Activated B cell treated with CpG ODN at 0.5 μM for 24 hours (primary cell): ENCODE measurements at places on chromosomes 1 and 21. TPM values are rescaled to one million over a fixed set of nuclear protein-coding genes. Genes with fewer than 3 reads are reported as not detected.

The TEX38 gene
- total RNA-seq = not detected in 2 replicates

The OR2AK2 gene
- total RNA-seq = not detected in 2 replicates

The CSF1 gene
- 1.9 and 2.0 TPM in 2 replicates for total RNA-seq

The FAM72D gene
- 0.17 and 0.20 TPM in 2 replicates for total RNA-seq

The OPRD1 gene
- total RNA-seq = not detected in 2 replicates

The UQCRHL gene
- total RNA-seq = 1.7 and 1.9 TPM in 2 replicates

The TMEM125 gene
- total RNA-seq = not detected in 2 replicates

The DMRTA2 gene
- not detected in 2 replicates for total RNA-seq

The TFF2 gene
- total RNA-seq = not detected in 2 replicates

The SLC26A9 gene
- total RNA-seq = not detected in 2 replicates

The RSPH1 gene
- 0.38 TPM in 1 of 2 replicates, not detected in the other for total RNA-seq

The PARS2 gene
- total RNA-seq = 4.3 and 4.8 TPM in 2 replicates

The MTARC1 gene
- total RNA-seq = 0.37 and 2.2 TPM in 2 replicates

The MPL gene
- total RNA-seq = not detected in 2 replicates

The COL16A1 gene
- 0.17 and 0.31 TPM in 2 replicates for total RNA-seq

The DENND2C gene
- total RNA-seq = 0.20 and 0.32 TPM in 2 replicates
